Activated naive CD8-positive, alpha-beta T cell treated with anti-CD3 and anti-CD28 coated beads for 36 hours (primary cell): ENCODE measurements at places on chromosomes 3 and 15. TPM values are rescaled to one million over a fixed set of nuclear protein-coding genes. Genes with fewer than 3 reads are reported as not detected.

The GPR27 gene
- 0.68 TPM for total RNA-seq

The EOMES gene
- total RNA-seq: 0.97 TPM

The TTC23 gene
- total RNA-seq: 4.2 TPM

The SPATA12 gene
- not detected for total RNA-seq

The ZNF774 gene
- 0.82 TPM for total RNA-seq

The GOLGA6L7 gene
- not detected for total RNA-seq

The IL20RB gene
- 2.0 TPM for total RNA-seq

The SLC6A11 gene
- total RNA-seq: not detected

The BOC gene
- total RNA-seq: 0.44 TPM

DNA sequence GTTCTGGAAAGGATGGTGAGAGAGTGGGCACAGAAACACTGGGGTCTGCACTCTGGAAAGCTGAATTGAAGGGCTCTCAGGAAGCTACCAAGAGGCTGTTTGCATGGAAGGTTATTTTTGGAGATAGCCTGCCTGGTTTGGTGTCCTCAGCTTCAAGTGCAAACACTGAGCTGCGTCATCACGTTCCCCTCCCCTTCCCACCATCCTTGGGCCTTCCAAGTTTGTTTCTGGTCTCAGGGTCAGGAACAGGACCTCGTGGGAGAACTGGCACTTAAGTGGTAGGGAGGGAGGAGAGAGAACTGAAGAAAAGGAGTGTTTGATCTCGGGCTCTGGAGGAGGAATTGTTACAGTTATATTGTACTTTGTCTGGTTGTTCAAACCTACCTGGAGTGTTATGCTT lies 10.6 kb downstream of the ST6GAL1 start:
- no peak overlapping the region for H3K27ac ChIP-seq
- H3K27me3 ChIP-seq: no peaks in the 10 kb centered on the region
- H3K4me1 ChIP-seq: peaks cover 15% of the 10 kb centered on the region
- H3K4me3 ChIP-seq: no peak overlapping the region

DNA sequence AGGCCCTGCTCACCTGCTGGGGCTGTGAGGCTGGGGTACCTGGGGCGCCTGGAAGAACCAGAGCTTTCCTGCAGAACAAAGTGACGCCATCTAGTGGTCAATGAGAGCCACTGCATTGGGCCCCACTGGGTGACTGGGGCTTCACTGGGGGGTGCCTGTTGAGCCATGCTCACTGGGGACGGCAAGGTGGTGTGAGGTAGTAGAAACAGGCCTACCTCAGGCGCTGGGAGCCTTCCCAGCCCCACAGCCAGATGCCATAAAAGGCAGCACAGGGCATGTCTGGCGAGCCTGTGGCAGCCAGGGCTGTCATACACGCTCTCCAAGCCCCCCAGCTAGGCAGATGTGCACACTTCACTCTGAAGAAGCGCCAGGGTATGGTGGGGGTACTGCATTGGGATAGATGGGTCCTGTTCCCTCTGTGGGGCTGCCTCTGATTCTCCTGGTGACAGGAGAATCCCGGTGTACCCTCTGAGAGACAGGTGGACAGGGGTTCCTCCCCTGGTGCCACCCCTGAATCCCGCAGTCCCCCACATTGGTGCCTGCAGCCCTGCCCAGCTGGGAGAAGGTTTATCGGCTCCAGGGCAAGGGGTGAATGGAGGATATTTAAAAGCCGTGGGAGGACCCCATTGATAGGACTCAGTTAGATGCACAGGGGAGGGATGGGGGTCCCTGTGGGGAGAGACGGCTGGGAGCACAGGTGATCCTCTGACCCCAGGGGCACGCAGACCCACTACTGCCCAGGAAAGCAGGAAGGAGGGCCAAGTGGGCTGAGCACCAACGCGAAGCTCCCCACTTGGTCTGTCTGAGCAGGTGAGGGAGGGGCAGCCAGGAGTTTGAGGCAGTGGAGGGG lies 178.8 kb downstream of the NSMCE3 start:
- DNase-seq: peak; percentile 52
- H3K27ac ChIP-seq: peak overlapping the region; percentile 81
- no peaks in the 10 kb centered on the region for H3K27me3 ChIP-seq
- peaks cover 36% of the 10 kb centered on the region for H3K4me1 ChIP-seq
- no peak overlapping the region for H3K4me3 ChIP-seq
- peaks cover 3% of the 10 kb centered on the region for H3K36me3 ChIP-seq

- no peak overlapping the region for H3K4me3 ChIP-seq
- no peaks in the 10 kb centered on the region for H3K27me3 ChIP-seq
- no peak for DNase-seq
Observed at GRCh38 chr3:41095702-41096101, 103.6 kb upstream of the CTNNB1 start.

DNA sequence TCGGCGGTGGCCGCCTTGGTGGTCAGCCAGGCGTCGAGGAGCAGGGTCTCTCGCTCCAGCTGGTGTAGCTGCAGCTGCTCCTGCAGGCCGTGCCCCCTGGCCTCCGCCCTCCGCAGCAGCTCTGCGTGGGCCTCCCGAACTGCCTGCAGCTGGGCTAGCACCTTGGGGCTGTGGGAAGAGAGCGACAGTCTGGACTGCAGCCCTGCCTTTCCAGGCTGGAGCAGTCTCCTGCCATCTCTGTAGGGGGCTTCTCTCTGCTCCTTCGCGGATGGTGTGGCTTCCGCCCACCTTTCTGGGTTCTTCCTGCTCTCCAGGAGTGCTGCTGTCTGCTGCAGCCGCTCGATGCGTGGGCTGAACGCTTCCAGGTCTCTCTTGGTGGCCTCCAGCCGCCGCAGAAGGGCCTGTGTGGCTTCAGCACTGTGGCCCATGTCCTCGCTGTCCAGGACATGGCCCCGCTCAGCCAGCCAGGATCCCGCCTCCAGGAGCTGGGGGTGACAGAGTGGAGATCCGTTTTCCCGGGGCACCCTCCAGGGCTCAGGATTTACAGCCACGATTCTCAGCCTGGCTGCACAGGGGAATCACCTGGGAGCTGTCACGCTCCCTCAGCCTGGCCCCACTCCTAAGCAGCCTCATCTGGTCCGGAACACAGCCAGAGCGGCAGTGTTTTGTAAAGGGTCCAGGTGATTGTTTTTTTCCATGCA lies 16.8 kb downstream of the PLA2G4B start:
- H3K27ac ChIP-seq: no peak overlapping the region
- no peak overlapping the region for H3K4me3 ChIP-seq
- no peak for DNase-seq

DNA sequence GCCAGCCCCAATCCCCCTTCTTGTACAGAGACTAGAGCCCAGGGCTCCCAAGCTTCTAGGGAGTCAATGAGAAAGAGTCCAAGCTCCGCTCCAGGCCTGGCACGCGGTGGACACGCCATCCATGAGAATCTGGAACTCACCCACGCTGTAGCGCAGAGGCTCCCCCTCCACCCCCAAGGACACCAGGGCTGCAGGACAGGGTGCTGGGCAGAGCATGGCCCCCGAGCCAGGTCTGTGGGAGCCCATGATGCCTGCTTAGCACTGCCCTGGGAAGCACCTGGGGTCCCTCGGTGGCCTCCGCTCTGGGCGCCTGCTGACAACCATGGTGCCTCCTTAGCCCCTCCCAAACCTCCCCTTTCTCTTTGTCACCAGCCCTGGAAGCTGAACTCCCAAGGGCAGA lies 28.5 kb downstream of the ACSBG1 start:
- H3K4me1 ChIP-seq: no peaks in the 10 kb centered on the region
- no peaks in the 10 kb centered on the region for H3K36me3 ChIP-seq
- no peaks in the 10 kb centered on the region for H3K27me3 ChIP-seq
- no peak for DNase-seq
- no peak overlapping the region for H3K4me3 ChIP-seq
- no peak overlapping the region for H3K27ac ChIP-seq

DNA sequence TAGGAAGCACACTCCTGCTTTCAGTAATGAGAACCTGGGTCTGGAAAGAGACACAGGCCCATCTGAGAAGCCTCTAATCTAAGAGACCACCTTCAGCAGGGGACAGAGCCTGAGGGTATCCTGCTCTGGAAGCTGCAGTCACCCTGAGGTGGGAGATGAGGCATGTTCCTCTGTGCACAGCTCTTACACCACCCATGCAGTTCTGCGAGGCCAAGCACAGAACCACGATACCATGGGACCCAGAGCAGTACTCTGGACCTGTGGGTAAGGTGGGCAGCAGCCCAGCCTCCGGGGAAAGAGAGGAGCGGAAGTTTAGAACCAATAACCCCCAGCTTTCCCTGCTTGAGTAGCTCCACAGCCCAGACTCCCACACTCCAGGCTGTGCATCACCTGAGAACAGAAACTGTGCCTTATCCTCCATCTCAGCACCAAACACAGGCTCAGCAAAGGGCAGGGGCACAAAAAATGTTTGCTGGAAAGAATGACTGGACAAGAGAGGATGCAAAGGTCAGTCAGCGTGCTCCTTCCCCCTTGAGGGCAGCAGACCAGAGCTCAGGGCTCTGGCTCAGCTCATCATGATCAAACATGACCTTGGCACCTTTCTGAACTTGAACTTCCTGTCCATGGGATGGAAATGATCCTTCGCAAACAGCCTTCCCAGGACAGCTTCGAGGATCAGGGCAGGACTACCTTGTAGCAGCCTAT lies 43.1 kb downstream of the RBPMS2 start:
- H3K4me1 ChIP-seq: peaks cover 3% of the 10 kb centered on the region
- no peaks in the 10 kb centered on the region for H3K36me3 ChIP-seq
- H3K4me3 ChIP-seq: no peak overlapping the region
- H3K27me3 ChIP-seq: no peaks in the 10 kb centered on the region
- no peak overlapping the region for H3K27ac ChIP-seq
- DNase-seq: no peak

DNA sequence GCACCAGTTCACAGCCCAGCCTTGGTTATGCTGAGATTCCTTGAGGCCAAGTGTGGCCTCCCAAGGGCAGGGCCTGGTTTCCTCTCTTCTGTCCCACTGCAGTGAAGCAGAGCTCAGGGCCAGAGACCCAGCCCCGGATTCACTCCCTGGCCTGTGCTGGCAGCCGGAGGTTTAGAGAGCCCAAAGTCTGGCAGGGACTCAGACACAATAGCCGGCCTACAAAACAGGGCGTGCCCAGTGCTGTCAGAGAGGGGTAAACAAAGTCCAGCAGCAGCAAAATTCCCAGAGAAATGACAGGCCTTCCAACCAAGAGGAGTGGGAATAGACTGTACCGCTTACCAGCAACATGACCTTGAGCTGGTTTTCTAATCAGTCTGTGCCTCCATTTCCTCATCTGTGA lies 14.0 kb downstream of the VIPR1 start:
- peaks cover 9% of the 10 kb centered on the region for H3K36me3 ChIP-seq
- no peak overlapping the region for H3K4me3 ChIP-seq
- no peak overlapping the region for H3K27ac ChIP-seq
- no peaks in the 10 kb centered on the region for H3K27me3 ChIP-seq
- H3K4me1 ChIP-seq: peaks cover 22% of the 10 kb centered on the region

- no peak for DNase-seq
- peaks cover 21% of the 10 kb centered on the region for H3K36me3 ChIP-seq
- H3K4me3 ChIP-seq: peak overlapping the region; percentile 4
- H3K27me3 ChIP-seq: no peaks in the 10 kb centered on the region
- peaks cover 74% of the 10 kb centered on the region for H3K4me1 ChIP-seq
- peak overlapping the region; percentile 22 for H3K27ac ChIP-seq
Observed at GRCh38 chr3:152235709-152236298, 32.9 kb upstream of the MBNL1 start.

- no peak for DNase-seq
- no peak overlapping the region for H3K27ac ChIP-seq
- H3K36me3 ChIP-seq: peaks cover 19% of the 10 kb centered on the region
- peaks cover 41% of the 10 kb centered on the region for H3K4me1 ChIP-seq
Observed at GRCh38 chr15:29066310-29066709, 180.5 kb downstream of the APBA2 start.

GRCh38 chr3:110736332-110736731 lies 335.3 kb upstream of the NECTIN3 start:
- H3K36me3 ChIP-seq: no peaks in the 10 kb centered on the region
- peaks cover 3% of the 10 kb centered on the region for H3K27me3 ChIP-seq
- peaks cover 2% of the 10 kb centered on the region for H3K4me1 ChIP-seq
- no peak overlapping the region for H3K27ac ChIP-seq
- no peak for DNase-seq

DNA sequence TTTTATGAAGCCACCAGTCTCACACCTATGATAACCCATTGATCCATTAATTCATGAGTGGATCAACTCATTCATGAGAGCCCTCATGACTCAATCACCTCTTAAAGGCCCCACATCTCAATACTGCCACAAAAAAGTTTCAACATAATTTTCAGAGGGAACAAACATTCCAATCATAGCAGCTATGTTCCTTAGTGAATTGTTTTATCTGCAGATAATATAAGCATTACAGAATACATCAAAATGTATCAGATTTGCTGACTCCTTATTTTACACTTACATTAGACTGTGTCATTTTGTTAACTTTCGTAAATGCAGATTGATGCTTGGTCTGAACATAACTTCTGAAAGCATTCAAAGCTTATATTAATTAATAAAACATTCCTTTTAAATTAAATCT lies 155.3 kb upstream of the MBNL1 start:
- H3K4me3 ChIP-seq: no peak overlapping the region
- H3K27me3 ChIP-seq: no peaks in the 10 kb centered on the region
- H3K4me1 ChIP-seq: no peaks in the 10 kb centered on the region
- no peaks in the 10 kb centered on the region for H3K36me3 ChIP-seq
- no peak for DNase-seq

DNA sequence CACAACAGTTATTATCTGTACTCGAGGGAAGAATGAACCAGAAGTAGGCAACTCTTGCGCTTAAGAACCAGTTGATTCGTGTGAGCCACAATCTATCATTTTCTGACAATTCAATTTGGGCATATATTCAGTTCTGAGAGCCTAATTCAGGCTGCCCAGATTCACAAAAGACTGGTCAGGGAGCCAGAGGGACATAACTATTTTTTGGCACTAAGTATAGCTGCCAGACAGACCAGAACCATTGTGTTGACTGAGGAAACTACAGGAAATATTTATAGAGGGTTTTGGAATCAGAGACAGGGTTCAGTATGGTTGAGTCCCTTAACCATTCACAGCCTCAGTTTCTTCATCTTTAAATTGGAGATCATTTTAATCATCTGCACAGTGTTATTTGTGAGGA lies 226.7 kb downstream of the TAFA4 start:
- H3K4me1 ChIP-seq: no peaks in the 10 kb centered on the region
- H3K36me3 ChIP-seq: peaks cover 2% of the 10 kb centered on the region

- H3K27me3 ChIP-seq: peaks cover 12% of the 10 kb centered on the region
- no peak for DNase-seq
- no peak overlapping the region for H3K4me3 ChIP-seq
- no peaks in the 10 kb centered on the region for H3K4me1 ChIP-seq
- H3K27ac ChIP-seq: no peak overlapping the region
- no peaks in the 10 kb centered on the region for H3K36me3 ChIP-seq
Observed at GRCh38 chr3:24196526-24196925, 251.4 kb downstream of the NR1D2 start.

GRCh38 chr3:48428088-48428571 lies 1.8 kb downstream of the PLXNB1 start:
- H3K4me3 ChIP-seq: no peak overlapping the region
- peaks cover 7% of the 10 kb centered on the region for H3K27me3 ChIP-seq
- peaks cover 9% of the 10 kb centered on the region for H3K4me1 ChIP-seq
- no peak overlapping the region for H3K27ac ChIP-seq

GRCh38 chr3:16203031-16203430 lies 28.6 kb downstream of the GALNT15 start:
- peaks cover 12% of the 10 kb centered on the region for H3K27me3 ChIP-seq
- peaks cover 6% of the 10 kb centered on the region for H3K4me1 ChIP-seq
- H3K4me3 ChIP-seq: no peak overlapping the region
- H3K27ac ChIP-seq: no peak overlapping the region
- no peaks in the 10 kb centered on the region for H3K36me3 ChIP-seq
